ENCODE measurements at places on chromosomes 4 and X.
A peak's percentile ranks its signal among the peaks of the same experiment; 100 is the strongest.

DNA sequence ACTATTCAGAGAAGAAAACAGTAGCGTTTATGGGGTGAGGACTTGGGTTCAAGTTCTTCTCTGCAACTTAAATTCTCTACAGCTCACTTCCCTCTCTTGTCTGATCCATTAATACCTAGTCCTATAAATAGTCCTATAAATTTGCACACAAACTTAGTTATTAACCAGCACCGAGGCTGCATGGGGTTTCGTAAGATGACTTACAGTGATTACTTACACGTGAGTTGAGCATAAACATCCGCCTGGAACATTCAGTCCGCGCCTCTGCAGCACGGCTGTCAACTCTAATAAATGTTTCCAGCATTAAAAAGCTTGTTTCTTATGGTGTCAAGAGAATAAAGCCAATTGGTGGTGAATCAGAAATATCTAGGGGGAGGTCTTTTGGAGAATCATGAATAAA is 103.0 kb upstream of the ENPP6 start:
- H3K27me3 ChIP-seq = no peaks in the 10 kb centered on the region
- H3K4me1 ChIP-seq = no peaks in the 10 kb centered on the region
- H3K36me3 ChIP-seq = no peaks in the 10 kb centered on the region
- H3K27ac ChIP-seq = no peak overlapping the region
- H3K4me3 ChIP-seq = no peak overlapping the region

DNA sequence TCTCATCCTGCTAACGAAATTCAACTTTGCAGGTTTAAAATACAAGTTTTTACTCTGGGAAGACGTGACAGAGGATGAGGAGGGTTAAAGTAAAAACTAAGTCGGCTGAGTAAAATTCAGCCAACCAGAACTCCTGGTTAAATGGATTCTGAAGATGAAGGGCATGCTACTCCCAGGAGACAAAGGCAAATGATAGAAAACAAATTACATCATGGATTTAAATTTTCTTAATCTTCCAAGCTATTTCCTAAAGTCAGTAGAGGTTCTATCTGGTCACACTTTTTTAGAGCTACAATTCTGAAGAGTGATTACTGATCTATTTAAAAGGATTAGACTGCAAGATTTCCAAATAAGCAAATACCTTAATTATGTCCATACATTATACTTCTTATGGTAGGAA is 47.9 kb downstream of the ZNF827 start:
- peak; percentile 65 for DNase-seq
- H3K4me1 ChIP-seq = peaks cover 50% of the 10 kb centered on the region
- H3K36me3 ChIP-seq = no peaks in the 10 kb centered on the region
- H3K4me3 ChIP-seq = no peak overlapping the region
- no peaks in the 10 kb centered on the region for H3K27me3 ChIP-seq

- H3K27me3 ChIP-seq = no peaks in the 10 kb centered on the region
- no peaks in the 10 kb centered on the region for H3K4me1 ChIP-seq
- no peak for DNase-seq
- no peak overlapping the region for H3K27ac ChIP-seq
- H3K36me3 ChIP-seq = no peaks in the 10 kb centered on the region
Observed at GRCh38 chrX:37644381-37645305, 40.9 kb upstream of the XK start.

- H3K36me3 ChIP-seq = peaks cover 10% of the 10 kb centered on the region
- H3K27ac ChIP-seq = peak overlapping the region; percentile 59
- H3K4me1 ChIP-seq = peaks cover 9% of the 10 kb centered on the region
- H3K27me3 ChIP-seq = no peaks in the 10 kb centered on the region
Observed at GRCh38 chrX:155070038-155070437, 898 bp downstream of the CMC4 start.

DNA sequence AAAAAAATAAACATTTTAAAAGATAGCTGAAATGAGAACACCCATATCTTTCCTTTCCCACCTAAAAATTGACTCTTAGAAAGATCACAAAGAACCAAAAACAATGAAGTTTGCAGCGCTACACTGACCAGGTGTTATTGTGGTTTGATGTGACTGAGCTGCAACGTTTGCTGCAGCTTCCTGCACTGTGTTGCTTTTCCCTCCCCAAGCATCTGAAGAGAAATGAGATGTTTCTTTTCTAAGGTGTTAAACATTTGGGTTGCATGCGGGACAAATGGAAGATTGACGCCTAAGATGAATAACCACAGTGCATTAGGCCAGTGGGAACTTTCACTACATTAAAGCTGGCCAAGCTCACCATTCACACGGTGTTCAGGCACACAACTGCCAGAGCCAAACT is 8.9 kb downstream of the LEF1 start:
- H3K36me3 ChIP-seq = no peaks in the 10 kb centered on the region
- no peak overlapping the region for H3K27ac ChIP-seq
- no peak overlapping the region for H3K4me3 ChIP-seq
- H3K4me1 ChIP-seq = no peaks in the 10 kb centered on the region

DNA sequence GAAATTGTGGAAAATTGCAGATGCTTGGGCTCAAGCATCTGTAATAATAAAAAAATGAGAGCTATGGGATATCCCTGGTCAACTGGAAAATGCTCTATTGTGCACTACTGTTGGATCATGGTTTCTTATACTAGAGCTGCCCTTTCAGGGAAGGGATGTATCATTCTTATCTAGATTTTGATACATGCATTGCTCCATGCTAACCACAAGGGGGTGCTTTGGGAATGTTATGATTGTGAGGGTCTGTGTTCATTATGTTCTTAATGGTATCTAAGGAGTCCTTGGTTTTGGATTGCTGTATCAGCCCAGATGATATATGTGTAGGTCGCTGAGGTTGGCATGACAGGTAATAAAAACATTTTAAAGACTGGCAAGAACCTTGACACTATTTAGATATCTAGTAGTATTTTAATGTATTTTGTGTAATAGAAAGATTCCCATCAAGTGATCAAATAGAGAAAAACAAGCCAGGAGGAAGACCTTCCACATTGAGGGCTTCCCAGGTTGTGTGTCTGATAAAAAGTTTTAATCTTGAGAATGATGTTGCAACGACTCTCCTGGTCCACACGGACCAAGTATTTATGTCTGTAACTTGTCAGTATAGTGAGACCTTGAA is 49.2 kb upstream of the TLR2 start:
- H3K4me1 ChIP-seq = no peaks in the 10 kb centered on the region
- no peak overlapping the region for H3K4me3 ChIP-seq
- H3K36me3 ChIP-seq = peaks cover 25% of the 10 kb centered on the region
- DNase-seq = peak; percentile 60

DNA sequence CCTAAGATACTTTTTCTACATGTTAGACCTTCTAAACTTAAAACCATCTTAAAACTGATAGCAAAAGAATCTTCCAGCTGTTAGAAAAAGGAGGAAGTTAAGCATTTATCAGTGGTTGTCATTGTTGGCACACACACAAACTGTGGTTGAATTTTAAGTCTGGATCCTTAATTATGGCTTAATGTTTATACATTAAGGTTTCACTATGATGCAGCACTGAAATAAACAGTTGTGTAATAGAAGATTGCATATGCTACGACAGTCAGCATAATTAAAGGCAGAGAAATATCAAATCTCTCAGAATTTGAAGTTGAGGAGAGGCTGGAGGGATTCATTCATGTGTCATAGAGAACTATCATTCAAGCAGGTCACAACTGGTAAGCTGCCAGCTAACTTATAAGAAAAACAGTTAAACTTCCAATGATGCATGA is 32.3 kb downstream of the ADGRA3 start:
- H3K27me3 ChIP-seq = no peaks in the 10 kb centered on the region
- DNase-seq = peak; percentile 55
- H3K4me1 ChIP-seq = peaks cover 63% of the 10 kb centered on the region
- H3K36me3 ChIP-seq = no peaks in the 10 kb centered on the region
- H3K4me3 ChIP-seq = peak overlapping the region; percentile 15

DNA sequence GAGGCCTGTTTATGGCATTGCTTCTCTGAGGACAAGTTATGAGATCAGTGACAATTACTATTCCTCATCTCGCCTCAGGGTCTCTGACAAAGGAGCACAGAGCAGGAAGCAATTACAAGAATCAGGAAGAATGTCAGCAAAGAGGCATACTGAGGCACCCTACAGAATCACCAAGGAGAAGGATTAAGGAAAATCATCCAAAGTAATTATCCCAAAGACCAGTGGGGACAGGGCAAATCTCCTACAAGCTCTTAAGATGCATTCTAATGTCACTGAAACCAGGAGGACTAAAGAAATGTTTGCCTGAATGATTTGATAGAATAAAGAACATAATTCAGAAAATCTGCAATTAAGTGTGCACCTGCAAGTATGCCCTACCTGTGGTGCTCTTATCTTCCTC is 206.2 kb downstream of the RCHY1 start:
- no peaks in the 10 kb centered on the region for H3K4me1 ChIP-seq
- H3K4me3 ChIP-seq = no peak overlapping the region
- H3K27me3 ChIP-seq = no peaks in the 10 kb centered on the region
- DNase-seq = peak; percentile 3
- no peaks in the 10 kb centered on the region for H3K36me3 ChIP-seq

- H3K27me3 ChIP-seq = no peaks in the 10 kb centered on the region
- H3K4me1 ChIP-seq = peaks cover 4% of the 10 kb centered on the region
- no peak for DNase-seq
- no peaks in the 10 kb centered on the region for H3K36me3 ChIP-seq
- no peak overlapping the region for H3K27ac ChIP-seq
Observed at GRCh38 chr4:107850438-107850837, 25.7 kb downstream of the SGMS2 start.

GRCh38 chr4:76744241-76744921 is 153.6 kb downstream of the SOWAHB start:
- DNase-seq = peak; percentile 23
- H3K27ac ChIP-seq = no peak overlapping the region
- peaks cover 8% of the 10 kb centered on the region for H3K4me1 ChIP-seq
- H3K36me3 ChIP-seq = no peaks in the 10 kb centered on the region

DNA sequence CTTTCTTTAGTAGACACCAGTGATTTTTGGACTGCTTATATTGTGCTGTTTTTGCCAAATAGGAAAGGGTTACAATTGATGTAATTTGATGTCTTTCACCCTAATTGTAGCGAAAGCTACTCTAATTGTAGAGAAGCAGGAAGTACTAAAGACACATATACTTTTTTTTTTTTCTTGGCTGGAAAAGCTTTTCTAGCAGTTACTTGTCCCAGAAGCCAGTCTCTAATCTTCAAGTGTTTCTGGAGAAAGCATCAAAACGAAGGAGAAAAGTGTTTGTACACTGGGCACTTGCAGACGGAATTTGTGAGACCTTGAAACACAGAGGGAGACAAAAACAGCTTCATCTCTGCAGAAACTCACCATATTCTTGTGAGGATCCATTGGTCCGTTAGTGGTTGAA is 616.5 kb upstream of the LCORL start:
- H3K27ac ChIP-seq = no peak overlapping the region
- DNase-seq = no peak
- H3K4me3 ChIP-seq = no peak overlapping the region
- H3K36me3 ChIP-seq = no peaks in the 10 kb centered on the region

DNA sequence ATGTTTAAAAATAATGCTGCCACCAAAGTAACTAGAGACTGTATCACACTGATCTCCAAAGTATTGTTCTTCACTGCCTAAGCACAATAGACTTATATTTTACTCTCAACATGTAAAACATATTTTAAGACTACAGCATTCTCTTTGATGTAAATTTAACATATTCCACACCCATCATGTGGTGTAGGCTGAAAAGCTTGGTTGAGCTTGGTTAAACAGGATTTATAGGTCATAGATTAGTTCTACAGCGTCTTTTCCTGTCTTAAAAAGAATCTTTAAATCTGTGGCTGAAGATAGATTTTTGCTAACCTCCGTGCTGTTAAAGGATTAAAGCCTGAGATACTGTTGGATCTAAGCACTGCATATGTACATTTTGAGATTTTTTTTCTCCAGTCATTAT is 379.9 kb downstream of the SH2D1A start:
- H3K4me3 ChIP-seq = no peak overlapping the region
- no peak overlapping the region for H3K27ac ChIP-seq
- H3K27me3 ChIP-seq = no peaks in the 10 kb centered on the region
- no peak for DNase-seq

- no peak overlapping the region for H3K27ac ChIP-seq
- no peaks in the 10 kb centered on the region for H3K36me3 ChIP-seq
- H3K27me3 ChIP-seq = no peaks in the 10 kb centered on the region
- no peak for DNase-seq
- H3K4me3 ChIP-seq = no peak overlapping the region
Observed at GRCh38 chrX:28888416-28888815, 301.2 kb downstream of the IL1RAPL1 start.

GRCh38 chr4:153547520-153547919 is 81.4 kb downstream of the TMEM131L start:
- H3K4me1 ChIP-seq = peaks cover 9% of the 10 kb centered on the region
- H3K36me3 ChIP-seq = no peaks in the 10 kb centered on the region
- no peak overlapping the region for H3K4me3 ChIP-seq
- H3K27ac ChIP-seq = no peak overlapping the region

DNA sequence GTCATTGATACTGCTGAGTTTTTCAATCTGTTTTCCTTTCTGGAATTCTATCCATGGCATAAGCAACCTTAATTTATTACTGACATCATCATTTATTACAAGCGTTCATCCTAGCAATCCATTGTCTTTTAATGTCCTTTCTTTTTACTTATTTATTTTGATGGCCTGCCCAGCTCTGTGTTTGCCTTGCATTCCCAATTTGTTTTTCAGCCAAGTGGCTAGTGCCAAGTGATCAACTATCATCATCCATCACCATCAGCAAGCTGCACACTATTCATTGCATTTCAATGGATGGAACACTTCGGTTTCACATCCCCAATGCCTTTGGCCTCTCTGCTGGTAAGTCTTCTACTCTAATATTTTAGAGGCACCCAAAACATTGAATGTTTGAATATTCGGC is 831.7 kb upstream of the EPHA5 start:
- DNase-seq = no peak
- H3K27ac ChIP-seq = no peak overlapping the region
- H3K4me3 ChIP-seq = no peak overlapping the region

GRCh38 chr4:109719604-109720003 is 10.3 kb downstream of the PLA2G12A start:
- H3K36me3 ChIP-seq = no peaks in the 10 kb centered on the region
- H3K4me3 ChIP-seq = no peak overlapping the region
- no peaks in the 10 kb centered on the region for H3K4me1 ChIP-seq

- no peaks in the 10 kb centered on the region for H3K27me3 ChIP-seq
- H3K4me1 ChIP-seq = peaks cover 23% of the 10 kb centered on the region
- peak; percentile 88 for DNase-seq
- H3K36me3 ChIP-seq = no peaks in the 10 kb centered on the region
- no peak overlapping the region for H3K27ac ChIP-seq
- H3K4me3 ChIP-seq = no peak overlapping the region
Observed at GRCh38 chr4:48698029-48698971, 81.8 kb downstream of the FRYL start.

DNA sequence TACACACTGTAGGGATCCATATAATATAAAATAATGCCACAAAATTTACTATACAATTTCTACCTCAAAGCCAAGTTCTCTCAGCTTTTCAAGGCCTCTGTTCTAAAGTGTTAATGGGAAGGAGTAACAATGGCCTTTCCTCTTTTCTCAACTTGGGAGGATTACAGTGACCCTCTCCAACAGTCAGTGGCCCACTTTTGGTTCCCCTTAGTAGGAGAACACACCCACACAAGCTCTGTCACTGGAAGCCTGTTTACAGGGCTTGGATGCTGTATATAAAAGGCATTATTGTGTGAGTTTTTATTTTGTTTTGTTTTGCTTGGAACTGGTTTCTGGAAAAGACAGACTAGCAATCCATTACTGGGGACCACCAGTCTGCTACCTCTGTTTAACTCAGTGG is 1.8 kb downstream of the ARHGEF6 start:
- no peak for DNase-seq
- no peaks in the 10 kb centered on the region for H3K36me3 ChIP-seq
- H3K27ac ChIP-seq = no peak overlapping the region
- H3K27me3 ChIP-seq = no peaks in the 10 kb centered on the region
